Heart right ventricle (tissue), 16 donors: ENCODE measurements at places on chromosomes 11 and 22. TPM values are rescaled to one million over a fixed set of nuclear protein-coding genes. Genes with fewer than 3 reads are reported as not detected.

MS4A14 gene
- not detected for total RNA-seq

STK33 gene
- 24.9 TPM for total RNA-seq

KRTAP5-1 gene
- total RNA-seq: not detected

TNNT3 gene
- 48.0 TPM for total RNA-seq

CABP4 gene
- total RNA-seq: 0.17 TPM

P2RY6 gene
- total RNA-seq: 2.3 TPM

CCDC116 gene
- not detected for total RNA-seq

VSTM5 gene
- 0.37 TPM for total RNA-seq

SPDYC gene
- not detected for total RNA-seq

OR4X1 gene
- not detected for total RNA-seq

GRCh38 chr22:50544746-50545253 is 899 bp upstream of the KLHDC7B start:
- DNase-seq: no peak

GRCh38 chr11:1335811-1336761 is 26.7 kb upstream of the TOLLIP start:
- peak; percentile 68 for DNase-seq

DNA sequence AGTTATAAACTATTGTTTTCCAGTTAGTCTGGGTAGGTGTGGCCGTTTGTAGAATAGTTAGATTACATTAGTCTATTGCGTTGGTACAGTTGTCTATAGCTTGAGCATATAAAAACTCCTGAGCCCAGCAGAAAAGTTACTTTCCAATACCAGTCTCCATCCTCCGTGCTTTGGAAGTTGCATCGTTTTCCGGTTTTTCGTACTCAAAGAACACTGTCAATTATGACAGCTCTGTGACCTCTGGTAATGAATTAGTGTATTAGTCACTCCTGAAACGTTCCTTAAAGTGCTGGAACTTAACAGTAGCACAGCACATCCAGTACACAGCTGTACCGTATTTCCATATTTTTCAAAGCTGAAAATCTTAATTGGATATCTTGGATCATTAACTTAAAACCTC is 808 bp upstream of the MSANTD2 start:
- DNase-seq: no peak

- DNase-seq: no peak
Observed at GRCh38 chr11:88307749-88308425, 29.6 kb downstream of the CTSC start.

- no peak for DNase-seq
Observed at GRCh38 chr11:12691473-12691872, 17.3 kb downstream of the TEAD1 start.

GRCh38 chr11:61325649-61326414 is 7.1 kb downstream of the DDB1 start:
- DNase-seq: no peak

- no peak for DNase-seq
Observed at GRCh38 chr11:40401132-40401853, 1058.2 kb downstream of the LRRC4C start.

GRCh38 chr22:38243007-38243765 is 29.6 kb downstream of the TMEM184B start:
- no peak for DNase-seq

- DNase-seq: no peak
Observed at GRCh38 chr11:76025068-76025467, 181.2 kb downstream of the WNT11 start.

DNA sequence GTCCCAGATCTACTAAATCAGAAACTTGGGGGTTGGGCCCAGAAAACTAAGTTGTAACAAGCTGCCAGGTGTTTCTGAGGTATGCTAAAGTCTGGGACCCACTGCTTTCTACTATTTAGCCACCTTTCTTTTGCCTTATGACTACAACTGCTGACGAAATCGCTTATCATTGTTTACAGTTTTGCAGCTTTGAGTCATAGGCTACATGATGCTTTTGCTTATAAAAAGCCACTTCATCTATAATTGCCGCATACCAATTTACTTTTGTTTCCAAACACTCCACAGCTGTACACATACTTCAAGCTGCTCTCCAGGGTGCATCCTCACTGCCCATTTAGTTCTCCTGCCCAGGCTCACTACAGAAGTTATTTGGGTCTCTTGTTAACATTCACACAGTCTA is 144.7 kb downstream of the ENTHD1 start:
- no peak for DNase-seq

DNA sequence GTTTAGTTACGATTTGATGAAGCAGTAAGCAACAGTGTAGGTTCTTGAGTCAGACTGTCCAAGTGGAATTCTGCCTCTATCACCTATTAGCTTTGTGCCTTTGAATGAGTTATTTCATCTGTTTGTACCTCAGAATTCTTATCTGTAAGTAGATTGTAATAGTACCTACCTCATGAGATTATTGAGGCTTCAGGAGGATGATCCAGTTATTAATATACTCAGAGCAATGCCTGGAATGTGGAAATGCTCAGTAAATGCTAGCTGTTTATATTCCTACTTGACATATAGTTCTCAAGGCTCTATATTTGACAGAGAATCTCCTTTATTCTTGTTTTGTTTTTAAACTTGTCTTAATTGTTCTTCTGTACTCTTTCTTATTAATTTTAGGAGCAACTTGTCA is 70.1 kb downstream of the SFI1 start:
- no peak for DNase-seq

DNA sequence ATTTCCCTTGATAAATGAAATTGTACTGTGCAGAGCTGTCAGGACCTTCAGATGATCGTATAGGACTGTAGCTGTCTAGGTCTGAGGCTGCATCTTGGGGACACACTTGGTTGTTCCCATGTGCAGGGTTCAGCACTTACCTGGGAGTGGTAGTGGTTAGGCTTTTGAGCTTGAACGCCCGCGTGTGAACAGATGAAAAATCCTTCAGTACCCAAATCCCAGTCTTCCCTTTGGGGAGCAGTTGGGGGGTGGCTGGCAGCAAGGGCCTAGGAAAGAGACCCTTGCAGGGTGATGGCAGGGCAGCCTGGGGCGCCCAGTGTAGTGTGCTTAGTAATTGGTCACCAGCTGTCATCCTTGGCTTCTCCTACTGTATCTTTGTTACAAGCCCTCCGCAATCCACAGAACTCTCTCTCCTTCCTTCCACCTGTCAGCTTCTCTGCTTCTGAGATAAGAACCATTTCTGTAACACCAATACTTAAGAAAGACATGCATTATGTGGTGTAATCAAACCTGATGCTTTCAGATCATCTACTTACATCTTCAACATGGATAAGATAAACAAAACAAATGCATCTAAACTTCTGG is 64.6 kb downstream of the MORC2 start:
- DNase-seq: no peak

DNA sequence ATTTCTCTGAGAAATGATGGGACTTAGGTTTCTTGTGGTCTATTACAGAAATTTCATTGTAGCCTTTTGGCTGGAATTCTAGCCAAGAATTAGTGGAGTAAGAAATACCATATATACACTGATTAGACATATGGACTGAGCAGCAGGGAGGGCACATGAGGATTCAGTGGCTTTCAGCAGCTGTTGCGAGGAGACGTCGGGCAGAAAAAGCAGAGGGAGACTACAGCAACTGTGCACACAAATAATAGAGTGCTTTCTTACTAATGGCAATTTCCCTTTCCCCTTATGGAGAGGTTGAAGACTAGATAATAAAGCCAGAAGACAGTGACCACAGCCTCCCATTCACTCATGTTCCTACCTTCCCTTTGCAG is 35.4 kb upstream of the CCDC34 start:
- DNase-seq: no peak

DNA sequence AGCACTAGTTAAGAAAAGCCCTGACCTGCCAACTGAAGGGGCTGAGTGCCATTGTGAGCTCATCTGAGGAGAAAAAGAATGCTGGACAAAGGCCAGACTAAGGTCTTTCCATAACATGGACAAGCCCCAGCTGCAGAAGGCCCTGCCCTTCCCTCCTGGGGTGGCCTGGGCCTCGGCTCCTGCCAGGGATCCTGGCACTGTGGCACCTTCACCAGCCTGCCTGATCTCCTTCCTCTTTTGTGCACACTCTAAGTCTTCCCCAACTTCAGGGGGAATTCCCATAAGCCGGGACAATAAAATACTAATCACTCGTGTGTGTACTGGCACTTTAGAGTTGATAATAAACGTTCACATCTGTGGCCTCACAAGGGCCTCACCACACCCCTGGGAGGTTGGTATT is 9.9 kb downstream of the TMPRSS13 start:
- no peak for DNase-seq

DNA sequence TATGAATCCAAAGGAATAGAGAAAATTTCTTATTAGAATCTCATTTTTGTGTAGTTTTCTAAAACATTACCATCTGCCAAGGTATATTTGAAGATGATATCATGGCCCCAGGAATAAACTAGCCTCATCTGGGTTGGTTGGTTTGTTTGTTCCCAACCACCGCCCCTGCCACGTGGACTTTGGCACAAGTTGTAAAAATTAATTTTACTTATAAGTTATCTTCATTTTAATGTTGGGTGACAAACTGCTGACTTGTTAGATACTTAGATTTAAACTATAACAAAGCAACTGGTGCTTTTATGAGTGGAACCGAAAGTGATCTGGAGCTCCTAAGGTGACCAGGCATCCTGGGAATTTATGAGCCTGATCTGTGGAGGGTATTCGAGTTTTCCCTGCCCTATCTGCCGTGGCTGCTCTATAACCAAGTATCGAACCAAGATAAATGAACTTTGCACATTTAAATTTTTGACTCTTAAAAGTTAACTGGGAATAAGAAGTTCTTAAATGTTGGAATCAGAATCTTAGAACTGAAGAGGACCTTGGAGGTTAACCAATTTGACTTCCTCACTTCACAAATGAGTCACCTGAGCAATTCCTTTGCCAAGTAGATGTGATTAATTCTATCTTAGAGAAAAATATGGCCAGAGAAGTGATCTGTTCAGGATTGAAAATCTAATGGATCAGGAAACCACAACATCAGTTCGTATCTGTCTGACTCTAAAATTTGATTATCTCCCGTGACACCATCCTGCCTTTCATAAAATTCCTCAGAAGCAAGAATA is 129.1 kb upstream of the ARHGAP42 start:
- no peak for DNase-seq

DNA sequence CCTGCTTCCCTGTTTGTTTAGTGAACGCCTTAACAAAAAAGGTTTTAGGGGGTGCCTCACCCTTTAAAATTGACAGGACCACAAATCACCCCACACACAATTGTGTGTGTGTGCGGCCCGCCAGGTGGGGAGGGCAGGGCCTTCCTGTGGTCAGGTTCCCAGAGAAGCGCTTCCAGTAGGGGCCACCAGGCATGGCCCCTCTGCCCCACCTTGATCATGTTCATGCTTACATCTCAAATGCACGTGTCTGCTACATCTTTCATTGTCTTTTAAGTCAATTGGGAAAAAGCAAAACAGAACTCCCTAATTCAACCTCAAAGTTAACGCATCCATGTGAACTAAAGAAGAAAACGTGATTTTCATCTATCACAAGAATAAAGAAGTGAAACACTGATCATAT is 1335.3 kb downstream of the TBC1D22A start:
- DNase-seq: no peak

DNA sequence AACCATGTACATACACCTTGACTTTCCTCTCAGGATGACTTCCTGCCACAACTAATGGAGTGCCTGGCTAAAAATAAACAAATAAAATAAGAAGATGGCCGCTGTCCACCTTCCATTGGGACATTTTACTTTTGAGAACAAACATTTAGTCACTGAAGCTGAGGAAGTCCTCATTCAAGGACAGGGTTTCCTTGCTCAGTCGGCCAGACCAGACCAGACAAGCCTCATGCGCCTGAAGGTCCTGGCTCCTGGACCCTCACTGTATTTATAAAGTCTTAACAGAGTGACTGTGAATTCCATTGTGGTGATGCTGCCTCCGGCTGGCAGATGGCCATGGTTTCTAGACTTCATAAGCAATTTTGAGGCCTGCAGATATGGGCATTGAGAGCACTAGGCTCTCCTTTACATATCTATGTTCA is 114.5 kb downstream of the MAML2 start:
- DNase-seq: peak; percentile 61

DNA sequence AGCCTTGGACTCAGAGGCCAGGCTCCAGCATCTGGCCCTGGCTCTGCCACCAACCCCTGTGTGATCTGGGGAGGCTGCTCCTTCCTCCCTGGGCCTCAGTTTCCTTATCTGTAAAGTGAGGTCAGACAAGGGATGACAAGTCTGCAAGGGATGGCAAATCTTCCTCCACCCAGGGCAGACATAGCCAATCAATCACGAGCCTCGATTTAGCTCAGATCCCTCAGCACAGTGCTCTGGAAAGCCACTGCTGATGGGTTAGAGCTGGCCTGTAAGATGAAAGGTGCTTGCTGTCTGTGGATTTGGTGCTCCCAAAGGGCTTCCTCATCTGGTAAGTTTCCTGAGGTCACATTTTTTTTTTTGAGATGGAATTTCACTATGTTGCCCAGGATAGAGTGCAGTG is 20.2 kb downstream of the NPTXR start:
- DNase-seq: no peak

DNA sequence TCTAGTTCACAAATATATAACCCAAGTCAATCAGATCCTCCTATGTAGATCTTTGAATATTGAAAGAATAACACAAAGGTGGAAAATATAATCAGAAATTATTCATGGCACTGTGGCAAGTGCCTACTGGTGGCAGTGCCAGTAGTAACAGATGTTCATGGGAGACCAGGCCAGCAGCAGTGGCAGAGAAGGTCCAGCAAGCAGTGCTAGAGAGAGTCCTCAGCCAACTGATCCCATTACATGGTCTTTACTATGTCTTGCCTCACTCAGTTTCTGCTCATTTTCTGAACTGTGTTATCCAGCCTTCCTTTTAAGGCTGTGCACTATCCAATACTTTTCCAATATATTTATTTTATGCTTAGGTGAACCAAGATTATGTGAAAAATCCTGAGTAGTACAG is 124.9 kb downstream of the MRTFA start:
- no peak for DNase-seq

GRCh38 chr11:120037111-120037510 is 100.8 kb downstream of the TRIM29 start:
- DNase-seq: no peak

- DNase-seq: no peak
Observed at GRCh38 chr11:13962562-13963168, at the start of gene SPON1. TSS of gene SPON1 (plus strand) at chr11:13962723. CDS start at chr11:13962905, 182 bp downstream.

GRCh38 chr11:3021125-3021524 is 29.0 kb upstream of the NAP1L4 start:
- no peak for DNase-seq

DNA sequence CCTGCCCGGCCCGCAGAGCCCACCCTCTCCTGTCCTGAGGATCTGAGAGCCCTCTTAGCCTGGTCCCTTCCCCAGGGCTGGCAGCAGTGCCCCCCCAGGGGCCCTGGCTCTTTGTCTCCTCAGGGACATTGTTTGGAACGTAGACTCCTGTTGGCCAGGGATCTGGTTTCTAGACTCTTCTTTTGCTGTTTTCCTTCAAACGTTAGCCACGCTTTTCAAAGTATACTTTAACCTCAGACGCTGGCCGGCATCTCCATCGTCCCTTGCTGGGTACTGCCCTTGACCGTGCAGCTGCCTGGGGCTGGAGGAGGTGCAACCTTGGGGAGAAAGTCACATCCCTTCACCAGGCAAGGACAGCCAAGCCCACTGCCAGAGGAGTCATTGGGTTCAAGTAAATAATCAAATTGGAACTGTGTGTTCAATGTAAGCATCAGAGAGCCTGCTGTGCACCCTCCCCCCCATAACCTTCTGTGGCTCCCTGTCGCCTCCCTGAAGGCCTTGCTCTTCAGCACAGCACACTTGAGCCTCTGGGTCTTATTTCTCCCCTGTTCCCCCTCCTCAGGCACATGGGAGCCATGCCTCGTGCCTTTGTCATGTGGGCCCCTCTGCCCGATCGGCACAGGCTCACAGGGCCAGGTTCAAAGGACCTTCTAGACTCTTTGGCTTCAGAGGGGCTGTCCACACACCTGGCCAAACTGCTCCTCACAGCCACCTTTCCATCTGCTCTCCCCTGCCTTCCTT is 21.8 kb upstream of the WNT7B start:
- DNase-seq: no peak

GRCh38 chr22:23182309-23183060 is 2.2 kb downstream of the BCR start:
- DNase-seq: no peak
